ENCODE measurements at places on chromosomes 5 and 9.

- DNase-seq = no peak
These were observed 1639.6 kb upstream of the ACO1 start for GRCh38 chr9:30744871-30745270.

- DNase-seq = no peak
These were observed 63.2 kb downstream of the SLC44A1 start for GRCh38 chr9:105307591-105308130.

GRCh38 chr9:1300941-1301340 is 250.8 kb downstream of the DMRT2 start:
- DNase-seq = no peak

GRCh38 chr5:173891308-173892116 is 3.4 kb downstream of the CPEB4 start:
- no peak for DNase-seq

- no peak for DNase-seq
These were observed 145.0 kb upstream of the TNC start for GRCh38 chr9:115262952-115263351.

DNA sequence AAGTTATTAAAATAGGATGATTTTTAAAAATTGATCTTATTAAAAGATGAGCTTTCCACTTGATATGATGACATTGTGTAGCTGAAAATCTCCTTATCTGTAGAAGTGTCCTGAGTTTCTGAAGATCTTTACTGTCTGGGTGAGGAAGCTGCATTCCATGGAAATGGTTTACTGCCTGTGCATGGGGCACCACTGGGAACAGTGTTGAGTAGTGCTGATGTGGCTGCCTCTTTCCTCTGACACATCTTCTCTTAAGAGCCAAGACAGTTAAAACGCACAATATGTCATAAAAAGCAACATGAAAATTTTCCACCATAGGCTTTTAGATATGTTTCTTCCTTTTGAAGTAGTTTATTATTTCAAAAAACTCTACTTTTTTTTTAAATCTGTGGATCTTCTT is 24.6 kb downstream of the SECISBP2 start:
- DNase-seq = no peak

DNA sequence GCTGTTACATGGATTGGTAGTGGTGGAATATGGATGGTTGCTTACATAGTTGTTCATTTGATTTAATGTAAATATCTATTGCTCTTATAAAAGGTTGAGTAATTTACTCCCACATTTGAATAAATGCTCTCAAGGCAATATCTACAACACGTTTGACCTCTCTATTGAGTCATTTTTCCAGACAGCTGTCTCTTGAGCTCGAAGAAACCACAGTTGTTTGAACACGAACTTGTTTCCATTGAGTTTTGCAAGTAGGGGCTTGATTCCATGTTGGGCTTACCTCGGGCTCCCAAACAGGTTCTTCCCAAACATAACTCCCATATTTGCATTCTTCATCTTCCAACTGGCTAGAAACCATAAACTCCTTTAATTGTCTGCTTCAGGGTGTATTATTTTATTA is 115.0 kb upstream of the HMHB1 start:
- DNase-seq = no peak

DNA sequence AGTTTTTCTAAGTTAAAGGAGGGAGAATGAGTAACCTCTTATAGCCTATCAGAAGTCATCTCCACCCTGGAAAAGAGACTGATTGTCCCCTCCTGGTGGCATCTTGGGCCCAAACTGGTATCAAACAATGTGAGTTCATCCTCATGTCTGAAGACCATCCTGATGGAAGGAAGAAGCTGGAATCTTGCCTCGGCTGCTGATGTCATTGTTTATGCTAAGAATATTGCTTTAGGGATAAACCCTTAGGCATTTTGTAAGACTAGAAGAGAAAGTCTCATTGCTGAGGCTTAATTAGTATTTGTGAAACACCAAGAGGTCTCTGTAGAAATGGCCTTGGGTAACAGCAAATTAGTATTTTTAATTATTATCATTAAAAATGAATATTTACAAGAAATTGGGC is 65.7 kb upstream of the KCNN2 start:
- no peak for DNase-seq
